ENCODE measurements at places on chromosomes 7 and 10.

- DNase-seq = no peak
These were observed 260.6 kb upstream of the DKK1 start for GRCh38 chr10:52053497-52053896.

- DNase-seq = no peak
These were observed 241.3 kb downstream of the EMX2 start for GRCh38 chr10:117783698-117784395.

GRCh38 chr10:24465124-24465874, 256.4 kb downstream of the KIAA1217 start:
- DNase-seq = no peak

DNA sequence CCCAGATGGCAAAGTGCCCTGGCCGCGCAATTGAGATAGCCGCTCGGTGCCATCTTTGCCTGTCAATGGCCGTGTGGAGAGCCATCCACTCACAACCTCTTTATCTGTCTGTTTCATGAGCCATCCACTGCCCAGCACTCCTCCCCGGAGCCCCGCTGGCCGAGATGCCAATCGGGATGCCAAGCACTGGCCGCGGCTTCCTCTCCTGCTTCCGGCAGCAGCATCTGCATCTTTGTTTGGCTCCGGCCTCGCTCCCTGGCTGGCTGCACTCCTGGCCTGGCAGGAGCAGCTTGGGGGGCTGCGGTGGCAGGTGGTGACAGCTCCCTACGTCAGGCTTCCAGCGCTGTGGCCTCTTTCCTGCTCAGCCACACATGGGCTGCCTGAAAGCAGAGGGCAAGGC, 231.7 kb downstream of the USP6NL start:
- no peak for DNase-seq

- DNase-seq = no peak
These were observed 132.0 kb downstream of the WNT2 start for GRCh38 chr7:117190746-117191435.

- no peak for DNase-seq
These were observed 75.0 kb downstream of the CPVL start for GRCh38 chr7:29071203-29071874.

DNA sequence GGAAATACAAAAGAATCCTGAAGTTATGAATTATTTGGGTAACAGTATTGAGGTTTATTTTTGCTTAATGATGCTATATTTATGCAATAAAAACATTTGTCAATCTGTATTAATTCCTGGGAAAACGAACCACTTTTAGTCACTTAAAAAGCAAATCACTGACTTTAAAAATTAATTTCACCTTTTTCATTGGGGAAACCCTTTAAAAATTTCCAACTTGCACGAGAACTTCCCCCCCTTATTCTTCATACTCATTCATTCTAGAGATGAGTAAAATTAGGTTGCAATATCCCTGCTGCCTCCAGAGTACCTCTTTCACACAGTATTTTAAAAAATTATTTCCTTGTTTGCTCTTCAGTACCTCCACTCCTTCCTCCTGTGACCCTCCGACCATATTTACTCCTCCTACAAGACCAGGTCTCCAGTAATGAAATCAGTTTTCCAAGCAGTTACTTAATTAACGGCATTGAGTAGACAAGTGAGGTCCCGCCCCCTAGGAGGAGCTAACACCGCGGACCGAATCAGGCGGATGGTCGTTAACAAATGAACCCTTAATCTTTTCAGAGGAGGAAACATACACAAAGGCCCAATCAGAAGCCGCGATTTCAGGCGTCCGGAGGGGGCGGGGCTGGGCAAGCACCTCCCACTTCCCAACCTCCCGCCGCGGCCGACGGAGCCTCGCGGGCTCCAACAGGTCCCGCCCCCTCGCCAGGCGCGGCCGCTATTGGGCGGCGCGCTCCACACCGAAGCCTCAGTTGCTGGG, 465 bp upstream of the TRIM24 start:
- no peak for DNase-seq

DNA sequence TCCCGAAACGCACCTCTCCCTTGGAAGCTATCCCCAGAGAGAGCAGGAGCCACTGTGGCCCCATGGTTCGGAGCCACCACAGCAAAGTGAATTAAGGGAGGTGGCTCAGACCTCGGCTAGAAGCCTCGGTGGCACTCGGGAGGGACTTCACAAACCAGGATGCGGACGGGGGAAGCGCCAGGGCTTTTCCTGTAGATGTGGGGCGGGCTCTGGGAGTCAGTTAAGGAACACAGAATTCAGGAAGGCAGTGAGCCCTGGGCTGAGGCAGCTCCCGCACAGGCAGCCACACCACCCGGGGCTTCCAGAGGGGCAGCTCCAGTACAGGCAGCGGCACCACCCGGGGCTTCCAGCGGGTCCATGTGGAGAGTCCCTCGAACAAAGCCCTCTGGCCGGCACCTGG, 42.7 kb upstream of the DPYSL4 start:
- no peak for DNase-seq

DNA sequence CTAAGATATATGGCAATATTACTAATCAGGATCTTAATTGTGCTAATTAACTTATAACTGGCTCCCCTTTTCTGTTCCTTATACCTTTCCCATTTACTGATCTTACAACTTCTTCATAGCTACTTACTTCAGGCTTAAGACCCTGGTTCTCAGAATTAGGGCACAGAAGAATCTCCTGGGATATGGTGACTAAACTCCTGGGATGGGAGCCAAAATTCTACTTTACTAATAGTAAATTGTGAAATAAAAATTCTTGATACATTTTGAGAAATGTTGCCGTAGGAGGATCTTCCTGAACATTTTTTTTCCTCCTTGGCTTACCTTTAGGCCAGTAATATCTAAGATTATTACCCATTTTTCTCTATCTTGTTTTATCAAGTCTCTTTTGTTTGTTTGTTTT, 309.5 kb downstream of the ATRNL1 start:
- no peak for DNase-seq

DNA sequence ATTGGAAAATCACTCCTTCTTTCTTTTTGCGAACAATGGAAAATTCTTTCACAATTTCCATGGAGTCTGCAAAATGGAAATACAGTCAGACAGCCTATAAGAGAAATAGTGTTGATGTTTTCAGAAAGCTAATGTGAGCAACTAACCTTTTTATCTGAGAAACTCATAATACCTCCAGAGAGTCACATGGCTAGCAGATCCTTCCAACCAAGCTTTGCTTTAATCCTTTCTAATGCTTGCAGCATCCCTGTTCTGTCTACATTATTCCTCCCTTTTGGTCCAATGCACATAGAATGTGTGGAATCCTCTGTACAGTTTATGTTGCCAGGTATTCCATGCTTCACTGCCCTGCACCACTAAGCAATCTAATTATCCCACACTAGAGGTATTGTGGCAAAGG, 717.5 kb upstream of the LRRN3 start:
- no peak for DNase-seq

DNA sequence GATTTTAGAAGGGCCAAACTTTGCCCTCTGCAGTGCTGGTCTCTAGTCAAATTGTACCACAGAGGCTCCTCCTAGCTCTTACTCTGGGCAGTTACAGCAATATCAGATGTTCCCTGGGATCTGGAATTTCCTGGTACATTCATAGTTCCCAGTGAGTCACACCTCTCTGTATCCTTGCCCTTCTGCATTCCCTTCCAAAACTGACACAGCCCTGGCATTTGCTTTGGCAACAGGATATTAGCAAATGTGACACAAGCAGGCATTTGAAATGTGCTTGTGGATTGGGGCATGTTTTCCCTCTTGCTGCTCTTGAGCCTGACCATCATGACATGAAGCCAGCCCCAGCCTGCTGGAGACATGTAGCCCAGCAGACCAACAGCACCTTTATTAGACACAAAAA, 284.7 kb upstream of the AKR1E2 start:
- DNase-seq = no peak

- DNase-seq = no peak
These were observed 36.0 kb upstream of the RBM20 start for GRCh38 chr10:110608087-110608486.

GRCh38 chr10:2475711-2476217, 591.6 kb upstream of the PFKP start:
- DNase-seq = no peak

GRCh38 chr7:28483112-28483511, 70.8 kb downstream of the CREB5 start:
- DNase-seq = no peak

DNA sequence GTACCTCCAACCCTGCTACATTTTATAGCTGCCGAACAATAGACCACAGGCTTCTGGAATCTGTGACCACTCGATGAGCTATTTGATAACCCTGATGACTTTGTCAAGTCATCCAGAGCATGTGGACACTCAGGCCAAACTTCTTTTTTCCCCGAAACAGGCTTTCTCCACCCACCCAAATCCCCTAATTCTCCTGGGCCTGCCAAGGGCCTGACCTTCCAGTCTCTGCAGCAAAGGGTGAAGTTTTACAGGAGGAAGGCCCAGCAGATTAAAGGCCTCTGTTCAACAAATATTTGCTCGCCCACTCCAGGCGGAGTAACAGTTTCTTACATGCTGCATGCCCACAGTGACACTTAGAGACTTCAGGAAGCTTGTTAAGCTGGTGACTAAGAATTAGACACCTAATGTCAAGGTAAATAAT, 2.0 kb downstream of the JCAD start:
- no peak for DNase-seq

DNA sequence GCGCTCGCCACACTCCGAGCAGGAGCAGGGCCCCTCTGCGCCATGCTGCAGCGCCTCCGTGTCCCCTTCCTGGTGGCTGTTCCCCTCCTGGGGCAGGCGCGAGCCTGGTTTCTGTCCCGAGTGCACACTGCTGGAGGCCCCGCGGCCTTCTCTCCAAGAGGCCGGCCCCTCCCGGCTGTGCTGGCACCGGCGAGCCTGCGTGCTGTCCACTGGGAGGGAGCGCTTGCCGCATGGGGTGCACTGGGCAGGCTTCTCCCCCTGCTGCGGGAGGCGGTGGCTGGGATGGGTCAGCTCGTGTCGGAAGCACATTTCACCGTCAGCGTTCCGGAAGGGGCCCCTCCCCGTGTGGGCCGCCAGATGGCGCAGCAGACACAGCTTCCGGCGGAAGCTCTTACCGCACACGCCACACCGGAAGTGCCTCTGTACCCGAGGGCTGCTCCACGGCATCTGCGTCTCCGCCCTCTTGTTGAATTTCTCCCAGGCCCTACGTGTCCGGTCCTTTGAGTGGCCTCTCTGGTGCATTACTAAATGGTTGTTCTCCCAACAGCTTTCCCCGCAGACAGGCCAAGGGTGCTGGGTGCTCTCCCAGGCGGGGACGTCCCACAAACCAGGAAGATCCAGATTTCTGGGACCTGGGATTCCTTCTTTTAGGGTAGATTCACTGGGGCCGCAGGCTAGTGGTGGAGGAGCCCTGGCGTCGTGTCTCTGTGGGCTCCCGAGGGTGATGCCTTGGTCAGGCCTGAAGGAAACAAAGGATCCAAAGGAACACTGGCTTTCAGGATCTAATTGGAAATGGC, 18.7 kb downstream of the ZNF786 start:
- DNase-seq = peak; percentile 94

- DNase-seq = no peak
These were observed 9.0 kb upstream of the RHBDD2 start for GRCh38 chr7:75869776-75870379.

DNA sequence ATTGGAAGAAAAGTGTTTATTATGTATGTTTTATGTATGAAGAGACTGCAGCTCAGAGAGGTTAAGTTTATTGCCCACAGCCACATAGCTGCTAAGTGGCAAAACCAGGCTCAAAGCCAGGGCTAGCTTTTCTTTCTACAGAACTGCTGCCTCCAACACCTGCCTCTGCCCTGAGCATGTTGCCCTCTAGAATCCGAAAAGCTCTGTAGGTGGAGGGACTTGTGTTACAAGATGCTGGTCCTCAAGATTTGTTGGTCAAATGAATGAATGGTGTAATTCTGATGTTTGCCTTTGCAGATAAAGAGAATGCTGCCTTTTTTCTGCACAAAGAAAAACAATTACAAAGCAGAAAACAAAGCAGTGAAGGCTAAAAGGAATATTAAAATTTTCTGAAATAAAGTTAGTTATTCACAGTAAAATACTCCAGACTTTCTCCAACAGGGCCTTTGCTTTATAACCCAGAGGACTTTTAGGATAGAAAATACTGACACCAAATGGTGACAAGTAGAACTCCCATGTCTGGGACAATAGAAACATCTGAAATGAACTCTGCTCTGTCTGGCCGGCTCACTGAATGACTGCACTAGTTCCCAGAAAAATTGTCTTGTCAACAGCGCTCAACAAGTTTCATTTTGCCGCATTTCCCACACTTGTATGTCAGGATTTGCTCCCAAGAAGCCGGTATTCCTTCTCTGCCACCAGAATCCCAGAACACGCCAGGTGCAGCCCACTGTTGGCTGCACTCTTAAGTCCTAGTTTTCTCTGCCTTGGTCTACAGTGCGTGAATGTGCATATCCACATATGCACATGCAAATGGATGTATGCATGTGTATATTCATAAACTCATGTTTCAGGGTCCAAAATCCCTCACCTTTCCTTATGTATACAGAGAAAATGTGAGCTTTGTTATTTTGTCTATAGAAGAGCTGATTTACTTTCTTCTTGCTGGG, 11.0 kb upstream of the DNTT start:
- peak; percentile 59 for DNase-seq

GRCh38 chr10:100886091-100886490, 26.7 kb upstream of the SLF2 start:
- DNase-seq = no peak

All from NB4 (cell line).